PC-3 (cell line): ENCODE measurements at places on chromosomes 16 and 17. TPM values are rescaled to one million over a fixed set of nuclear protein-coding genes. Genes with fewer than 3 reads are reported as not detected.

UMOD gene
- not detected in 2 replicates for total RNA-seq

CDC6 gene
- 48.9 and 58.3 TPM in 2 replicates for total RNA-seq

MAPK7 gene
- 9.8 and 18.5 TPM in 2 replicates for total RNA-seq

DNAH3 gene
- total RNA-seq, result under 0.01 and 0.11 TPM in 2 replicates

TPSAB1 gene
- total RNA-seq, result not detected in 2 replicates

DNA sequence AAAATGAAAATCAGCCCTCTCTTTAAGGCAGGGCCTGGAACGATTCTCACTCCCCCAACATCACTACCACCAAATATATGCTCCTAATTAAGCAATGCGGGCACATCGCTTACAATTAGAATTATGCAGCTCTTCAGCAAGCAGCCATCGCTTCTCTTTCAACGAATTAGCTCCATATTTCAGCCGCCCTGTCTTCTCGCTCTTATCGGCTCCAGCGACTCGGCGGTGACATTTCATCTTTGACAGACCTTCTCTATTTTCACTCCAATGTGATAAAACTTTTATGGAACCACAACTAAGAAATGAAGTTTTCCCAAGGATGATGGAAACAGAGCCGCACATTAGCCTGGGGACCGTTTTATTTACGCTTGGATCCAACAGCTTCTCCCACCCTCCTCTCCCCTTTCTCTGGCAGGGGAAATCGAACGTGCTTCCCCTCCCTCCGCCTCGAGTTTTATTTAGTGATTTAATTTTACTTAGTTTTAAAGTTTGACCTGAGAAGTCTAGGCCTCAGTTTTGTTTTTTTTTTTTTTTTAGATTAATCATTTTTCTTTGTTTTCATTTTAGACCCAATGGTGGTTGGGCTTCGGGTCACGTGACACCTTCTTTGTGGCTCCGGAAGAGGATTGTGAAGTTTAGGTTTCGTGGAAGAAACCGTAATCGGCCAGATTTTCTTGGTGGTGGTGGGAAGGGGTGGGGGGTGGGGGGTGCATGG, 3.1 kb upstream of the HOXB2 start:
- no peak for DNase-seq

DNA sequence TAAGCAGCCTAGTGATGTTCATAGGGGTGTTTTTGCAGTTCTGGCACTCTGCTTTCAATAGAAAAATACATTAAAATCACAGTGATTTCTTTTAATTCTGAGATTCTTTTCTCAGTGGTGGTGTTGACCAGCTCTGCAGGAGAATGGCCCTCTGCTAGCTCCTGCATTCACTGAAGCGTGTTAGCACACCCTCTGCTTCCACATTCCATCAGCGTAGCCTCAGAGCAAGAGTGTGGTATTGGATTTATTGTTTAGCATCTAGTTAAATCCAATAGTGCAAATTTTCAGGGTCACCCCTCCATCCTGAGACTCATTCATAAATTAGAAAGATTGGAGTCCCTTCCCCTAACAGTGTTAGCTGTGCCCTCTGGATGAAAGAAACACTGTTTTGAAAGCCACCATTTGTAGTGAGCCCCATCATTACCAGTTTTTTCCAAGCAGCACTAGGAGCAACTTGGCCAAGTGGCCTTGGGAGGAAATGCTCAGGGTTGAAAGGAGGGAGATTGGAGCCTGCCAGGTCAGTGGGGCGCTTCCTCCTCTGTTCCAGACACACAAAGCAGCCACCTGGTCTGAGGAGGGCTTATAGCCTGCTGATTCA, 45.7 kb downstream of the B9D1 start:
- DNase-seq, result no peak

GRCh38 chr17:72479113-72479512, 358.3 kb downstream of the SOX9 start:
- DNase-seq, result peak; percentile 36

DNA sequence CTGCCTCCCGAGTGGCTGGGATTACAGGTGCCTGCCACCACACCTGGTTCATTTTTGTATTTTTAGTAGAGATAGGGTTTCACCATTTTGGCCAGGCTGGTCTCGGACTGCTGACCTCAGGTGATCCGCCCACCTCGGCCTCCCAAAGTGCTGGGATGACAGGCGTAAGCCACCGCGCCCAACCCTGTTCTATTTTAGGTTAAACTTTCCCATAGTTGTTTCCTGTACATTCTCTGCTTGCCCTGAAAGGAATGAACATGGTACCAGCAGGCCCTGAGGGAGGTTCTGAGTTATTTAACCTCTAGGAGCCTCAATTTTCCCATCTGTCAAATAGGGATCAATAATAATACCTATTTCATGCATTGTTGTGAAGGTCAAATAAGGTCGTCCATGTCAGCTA, 11.0 kb upstream of the CDH5 start:
- no peak for DNase-seq

DNA sequence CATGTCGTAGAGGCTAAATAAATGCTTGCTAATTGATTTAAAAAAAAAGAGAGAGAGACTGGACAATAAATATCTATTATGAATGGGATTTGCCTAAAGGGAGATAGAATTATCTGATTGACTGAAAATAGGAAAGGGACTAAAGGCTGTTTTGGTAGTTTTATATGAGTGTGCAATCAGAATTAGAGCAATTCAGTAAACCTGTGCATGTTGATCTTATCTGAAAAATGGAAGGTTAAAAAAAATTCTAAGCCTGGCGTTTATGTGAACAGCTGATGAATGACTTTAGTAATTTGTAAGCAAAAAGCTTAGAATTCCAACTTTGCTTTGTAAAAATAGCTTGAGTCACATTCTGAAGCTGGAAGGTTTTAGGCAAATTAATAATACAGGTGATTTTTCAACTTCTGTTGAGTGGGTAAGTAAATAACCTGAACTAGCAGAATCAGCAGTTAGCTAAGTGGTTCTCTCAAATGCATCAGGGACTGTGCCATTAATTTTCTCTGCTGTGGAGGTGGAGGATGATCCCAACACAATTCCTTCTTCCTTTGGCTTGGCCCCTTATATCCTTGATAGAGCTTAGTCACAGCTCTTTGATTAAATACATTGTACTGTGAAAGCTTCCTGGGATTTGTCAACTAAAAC, 254.4 kb downstream of the PHKB start:
- no peak for DNase-seq
